AG09319 (cell line): ENCODE measurements at places on chromosomes 4 and X.
A peak's percentile ranks its signal among the peaks of the same experiment; 100 is the strongest.

DNA sequence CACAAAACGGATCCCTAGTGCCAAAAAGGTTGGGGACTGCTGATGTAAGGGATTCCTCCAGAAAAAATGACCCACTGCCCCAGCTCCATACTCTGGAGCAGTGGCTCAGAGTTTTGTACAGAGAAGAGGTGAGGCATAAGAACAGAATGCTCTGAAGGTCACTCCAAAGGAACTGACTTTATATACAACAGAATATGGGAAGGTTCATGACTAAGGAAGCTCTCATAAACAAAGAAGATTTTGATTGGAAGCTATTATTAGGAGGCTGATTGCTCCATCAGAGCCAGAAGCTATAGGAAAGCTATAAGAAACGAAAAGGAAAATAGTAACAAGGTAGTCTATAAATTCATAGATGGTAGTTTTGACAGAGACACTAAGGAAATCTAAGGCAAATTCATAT is 203.1 kb downstream of the SLC7A11 start:
- DNase-seq, result no peak

DNA sequence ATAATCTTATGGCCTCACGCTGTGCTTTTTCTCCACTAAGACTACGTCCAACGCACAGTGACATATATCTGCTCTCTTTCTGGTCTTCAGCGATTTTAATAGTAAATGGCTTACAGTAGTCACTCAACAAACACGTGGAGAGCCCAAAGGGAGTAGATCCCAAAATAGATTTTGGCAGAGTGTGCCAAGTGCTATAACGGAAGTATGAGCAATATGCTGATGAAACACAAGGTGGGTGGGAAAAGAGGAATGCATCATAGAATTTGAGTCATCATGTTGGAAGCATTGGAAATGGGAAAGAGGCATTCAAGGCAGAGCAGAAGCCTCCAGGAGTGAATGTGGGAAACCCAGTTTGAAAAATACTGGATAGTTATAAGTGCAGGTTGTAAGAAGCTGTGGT is 129.1 kb upstream of the LDB2 start:
- DNase-seq, result peak; percentile 73

GRCh38 chr4:116018831-116019230 is 905.4 kb upstream of the NDST4 start:
- DNase-seq, result no peak

GRCh38 chrX:150841456-150842197 is 56.8 kb downstream of the CD99L2 start:
- no peak for DNase-seq

DNA sequence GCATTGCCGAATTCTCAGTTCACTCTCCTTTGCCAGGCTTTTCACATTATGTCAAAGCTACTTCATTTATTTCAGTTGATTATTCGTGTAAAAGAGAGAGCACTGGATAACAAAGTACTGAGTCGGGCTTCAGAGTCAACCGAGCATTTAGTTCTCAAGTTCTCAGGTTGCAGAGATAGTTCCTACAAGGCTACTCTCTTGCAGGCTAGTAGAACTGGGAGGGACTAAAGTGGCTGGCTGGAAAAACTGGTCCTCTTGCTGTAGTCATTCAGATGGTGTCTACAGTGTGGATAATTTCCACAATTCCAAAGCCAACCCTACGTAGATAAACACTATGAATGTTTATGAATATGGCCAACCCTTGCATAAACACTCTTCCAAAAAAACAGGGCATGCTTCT is 4.6 kb upstream of the CCNG2 start:
- no peak for DNase-seq

DNA sequence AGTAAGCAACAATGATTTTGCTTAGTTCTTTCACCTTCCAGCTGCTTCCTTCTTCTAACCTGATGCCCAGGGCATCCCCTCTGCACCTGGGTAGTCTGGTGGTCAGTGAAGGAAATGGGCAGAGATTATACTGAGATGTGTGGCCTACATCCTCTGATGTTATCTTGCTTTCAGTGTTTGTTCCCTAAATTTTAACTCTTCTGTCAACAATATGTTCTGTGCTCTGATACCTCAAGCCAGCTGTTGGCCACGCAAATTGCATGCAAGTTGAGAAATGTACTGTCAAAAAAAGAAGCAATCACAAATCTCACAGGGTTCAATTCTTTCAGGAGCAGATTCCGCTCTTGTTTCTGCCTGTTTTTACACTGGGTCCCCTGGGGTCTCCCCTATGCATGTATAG is 73.8 kb downstream of the FBXW7 start:
- DNase-seq, result no peak
